Caki2 (cell line): ENCODE measurements at places on chromosomes 7 and 10.

DNA sequence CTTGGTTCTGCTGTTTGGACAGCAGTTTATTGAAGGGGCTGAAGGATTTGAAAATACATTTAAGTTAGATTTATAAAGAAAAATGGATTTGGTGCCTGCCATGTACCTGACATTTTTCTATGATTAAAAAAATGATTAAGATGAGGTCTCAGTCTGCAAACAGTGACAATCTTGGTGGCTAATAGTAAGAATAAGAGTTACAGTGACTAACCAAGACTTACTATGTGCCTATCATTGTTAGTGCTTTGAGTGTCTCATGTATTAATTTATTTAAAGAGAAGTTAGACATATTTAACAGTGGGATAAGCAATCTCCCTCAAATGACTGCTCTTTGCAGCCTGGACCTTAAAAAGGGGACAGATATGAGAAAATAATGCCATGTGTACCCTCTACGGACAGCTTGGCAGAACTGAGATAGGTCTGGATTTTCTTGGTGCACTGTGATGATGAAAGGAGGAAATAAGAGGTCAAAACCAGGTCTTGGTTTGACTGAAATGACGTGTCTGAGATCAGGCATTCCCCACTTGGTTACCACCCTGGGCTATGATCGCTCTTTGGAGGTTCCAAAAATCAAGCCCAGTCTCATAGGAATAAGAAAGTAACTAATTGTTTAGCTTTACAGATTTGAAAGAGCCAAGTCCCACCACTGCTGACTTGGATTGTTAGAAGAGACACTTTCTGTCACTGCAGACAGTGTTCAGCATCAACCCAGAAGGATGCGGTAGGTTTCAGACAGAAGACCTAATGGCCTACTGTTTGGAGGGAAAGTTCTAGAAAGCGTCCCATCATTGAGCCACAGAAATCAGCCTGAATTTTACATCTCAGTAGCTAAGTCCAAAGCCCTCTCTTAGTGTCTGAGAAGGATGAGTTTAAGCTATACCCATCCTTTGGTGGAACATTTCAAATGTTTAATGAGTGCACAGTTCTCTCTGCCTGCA is 2.1 kb downstream of the CASP7 start:
- DNase-seq = no peak

DNA sequence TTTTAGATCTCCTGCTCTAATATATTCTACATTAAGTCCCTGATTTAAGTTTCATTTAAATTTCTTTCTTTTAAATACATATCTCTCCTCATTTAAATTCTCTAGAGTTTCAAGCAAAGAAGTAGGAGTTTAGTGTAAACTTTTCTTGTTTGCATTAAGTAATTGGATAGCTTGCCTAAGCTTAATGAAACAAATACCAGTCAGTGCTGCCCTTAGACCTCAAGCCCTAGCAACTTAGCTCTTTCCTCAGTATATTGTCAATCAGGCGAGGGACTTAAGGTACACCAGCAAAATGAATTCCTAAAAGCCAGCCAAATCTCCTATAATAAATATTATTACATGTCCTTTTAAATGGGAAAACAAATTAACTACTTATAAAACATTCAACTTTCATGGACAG is 101.5 kb downstream of the CHCHD3 start:
- no peak for DNase-seq

GRCh38 chr10:73509695-73510094 is 13.9 kb upstream of the PPP3CB start:
- no peak for DNase-seq

DNA sequence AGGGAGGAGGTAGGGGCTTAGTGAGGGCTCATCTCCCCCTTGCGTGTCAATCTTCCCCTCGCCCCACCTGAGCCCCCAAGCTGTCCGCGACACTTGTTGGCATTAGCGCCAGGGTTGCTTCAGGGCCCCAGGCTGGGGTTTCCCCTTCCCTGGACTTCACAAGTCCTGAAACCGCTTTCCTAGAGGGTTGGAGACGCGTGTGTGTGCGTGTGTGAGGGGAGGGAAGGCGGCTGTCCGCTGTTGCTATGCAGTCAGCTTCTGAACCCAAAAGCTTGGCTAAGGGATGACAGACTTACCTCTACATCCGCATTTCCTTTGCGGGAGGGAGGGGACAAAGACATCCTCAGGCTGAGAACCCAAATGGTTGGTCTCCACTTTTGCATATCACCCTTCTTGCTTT is 803 bp downstream of the GOLGA7B start:
- no peak for DNase-seq

DNA sequence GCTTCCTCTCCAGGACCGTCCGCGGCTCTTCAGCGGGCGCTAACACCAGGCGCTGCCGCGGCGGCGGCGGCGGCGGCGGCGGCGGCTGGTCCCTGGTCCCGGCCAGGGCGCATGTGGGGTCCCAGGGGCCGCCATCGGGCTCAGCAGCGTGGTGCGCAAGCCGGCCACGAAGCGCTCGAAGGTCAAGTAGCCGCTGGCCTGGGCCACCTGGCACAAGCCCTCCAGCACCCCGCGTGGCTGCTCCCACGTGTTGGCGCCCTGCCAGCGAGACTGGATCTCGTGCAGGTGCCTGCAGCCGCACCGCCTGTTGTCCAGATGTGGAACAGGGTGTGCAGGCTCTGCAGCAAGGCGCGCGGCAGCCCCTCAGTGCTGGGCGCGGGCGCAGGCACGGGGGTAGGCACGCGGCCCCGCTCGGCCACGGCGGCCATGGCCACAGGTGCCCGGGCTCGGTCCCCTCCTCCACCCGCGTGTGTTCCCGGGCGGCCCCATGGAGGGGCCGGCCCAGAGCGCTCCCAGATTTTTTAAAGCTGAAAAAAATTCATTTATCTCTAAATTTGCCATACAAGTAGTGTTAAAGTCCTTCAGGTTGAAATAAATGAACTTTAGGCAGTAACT is 884.2 kb upstream of the ZNF722 start:
- no peak for DNase-seq

GRCh38 chr10:75630746-75631145 is 199.3 kb downstream of the LRMDA start:
- no peak for DNase-seq

- no peak for DNase-seq
These were observed 49.1 kb downstream of the KIF20B start for GRCh38 chr10:89750441-89750840.

DNA sequence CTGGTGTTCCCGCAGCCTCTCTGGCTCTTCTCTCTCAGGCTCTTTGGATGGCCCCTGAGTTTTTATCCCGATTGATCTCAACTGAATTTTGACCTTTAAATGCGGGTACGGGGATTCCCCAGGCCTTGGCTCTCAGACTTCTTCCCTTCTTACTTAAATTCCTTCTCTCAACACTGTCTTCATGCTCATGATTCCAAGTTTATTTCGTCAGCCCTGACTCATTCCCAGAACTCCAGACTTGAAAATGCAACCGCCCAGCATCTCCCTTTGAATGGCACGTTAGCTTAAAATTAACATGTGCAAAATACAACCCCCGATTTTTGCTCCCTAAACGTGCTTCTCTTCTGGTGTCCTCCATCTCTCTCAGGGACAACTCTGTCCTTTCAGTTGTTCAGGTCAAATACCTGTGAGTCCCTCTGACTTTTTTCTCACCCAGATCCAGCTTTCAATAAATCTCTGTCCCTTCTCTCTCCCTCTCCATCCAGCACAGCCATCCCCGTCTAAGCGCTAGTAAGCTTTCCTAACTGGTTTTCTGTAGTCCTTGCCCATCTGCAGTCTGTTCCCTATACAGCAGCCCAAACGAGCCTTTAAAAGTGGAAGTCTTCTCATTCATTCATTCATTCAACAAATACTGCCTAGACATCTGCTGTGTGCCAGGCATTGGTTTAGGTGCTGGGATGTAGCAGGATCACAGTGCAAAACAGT is 7.1 kb downstream of the HECW1 start:
- no peak for DNase-seq

GRCh38 chr10:129035052-129035827 is 431.8 kb upstream of the MGMT start:
- DNase-seq = peak; percentile 75

DNA sequence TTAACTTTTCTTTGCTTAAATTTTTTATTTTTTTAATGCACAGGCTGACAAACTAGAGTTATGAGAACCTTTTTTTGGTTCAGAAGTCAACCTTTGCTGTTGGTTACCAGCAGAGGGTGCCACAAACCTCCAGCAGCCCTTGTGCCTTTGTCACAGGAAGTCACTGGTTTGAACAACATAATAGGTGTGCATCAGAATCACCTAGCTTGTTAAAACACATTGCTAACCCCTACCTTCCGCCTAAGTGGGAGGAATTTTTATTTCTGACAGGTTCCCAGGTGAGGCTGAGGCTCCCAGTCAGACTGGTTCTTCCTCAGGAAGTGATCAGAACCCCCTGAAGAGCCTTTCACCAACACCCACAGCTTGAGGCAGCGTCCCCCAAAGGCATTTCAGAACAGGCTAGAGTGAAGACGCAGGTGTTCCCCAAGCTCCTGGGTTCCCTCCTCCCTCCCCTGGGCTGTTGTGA is 22.6 kb upstream of the VDAC2 start:
- peak; percentile 52 for DNase-seq

GRCh38 chr10:106816318-106817085 is 348.0 kb downstream of the SORCS1 start:
- no peak for DNase-seq

- DNase-seq = no peak
These were observed 73.8 kb upstream of the PRLHR start for GRCh38 chr10:118669020-118669791.

DNA sequence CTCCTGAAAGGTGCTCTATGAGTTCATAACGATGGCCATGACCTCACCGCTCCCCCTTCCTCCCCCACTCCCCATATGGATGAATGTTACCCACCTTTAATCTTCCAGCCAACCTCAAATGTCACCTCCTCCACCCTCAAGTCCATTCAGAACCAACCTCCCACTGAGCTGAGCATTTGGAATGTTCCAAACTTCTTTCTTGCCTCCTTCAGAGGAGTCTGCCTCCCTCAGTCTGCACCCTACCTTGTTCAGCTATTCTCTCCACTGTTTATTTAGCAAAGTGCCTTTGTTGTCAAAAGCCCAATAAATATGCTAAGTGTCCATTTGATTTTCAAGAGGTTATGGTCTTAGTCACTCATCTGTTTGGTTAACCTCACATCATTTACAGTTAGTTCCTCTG is 22.9 kb upstream of the MTPAP start:
- DNase-seq = no peak

DNA sequence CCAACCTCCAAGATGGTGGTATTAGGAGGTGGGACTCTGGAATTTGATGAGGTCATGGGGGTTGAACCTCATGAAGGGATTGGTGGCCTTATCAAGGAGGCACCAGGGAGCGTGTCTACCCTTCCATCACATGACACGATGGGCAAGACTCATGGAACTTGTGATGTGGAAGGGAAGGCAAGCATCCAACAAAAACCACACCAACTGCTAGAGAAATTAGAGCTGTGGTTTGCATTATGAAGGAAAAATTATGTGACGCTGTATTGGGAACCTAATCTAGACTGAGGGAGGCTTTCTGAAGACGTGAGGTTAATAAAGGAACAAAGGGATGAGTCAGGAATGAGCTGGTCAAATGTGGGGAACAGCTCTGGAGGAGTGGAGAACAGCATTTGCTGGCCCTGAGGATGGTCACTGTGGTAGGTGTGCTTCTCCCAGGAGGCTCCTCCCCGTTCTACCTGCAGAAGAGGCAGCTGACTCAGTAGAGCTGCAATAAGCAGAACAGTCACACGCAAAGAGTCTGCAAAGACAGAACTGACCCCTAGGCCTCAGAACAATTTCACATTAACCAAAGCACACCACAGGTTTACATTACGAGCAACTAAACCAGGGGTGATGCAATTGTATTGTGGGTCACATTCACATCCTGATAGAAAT is 236.6 kb upstream of the GRB10 start:
- peak; percentile 34 for DNase-seq

DNA sequence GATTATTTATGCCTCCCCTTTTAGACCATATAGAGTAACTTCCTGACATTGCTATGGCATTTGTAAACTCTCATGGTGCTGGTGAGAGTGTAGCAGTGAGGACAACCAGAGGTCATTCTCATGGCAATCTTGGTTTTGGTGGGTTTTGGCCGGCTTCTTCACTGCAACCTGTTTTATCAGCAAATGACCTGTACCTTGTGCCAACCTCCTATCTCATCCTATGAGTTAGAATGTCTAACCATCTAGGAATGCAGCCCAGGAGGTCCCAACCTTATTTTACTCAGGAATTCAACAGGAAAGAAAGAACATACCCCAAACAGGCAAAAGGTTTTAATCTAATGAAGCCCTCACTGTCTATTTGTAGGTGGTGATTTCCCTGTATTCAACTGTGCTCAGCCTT is 205.4 kb upstream of the YAE1 start:
- DNase-seq = no peak
